HCT116 (cell line): ENCODE measurements at places on chromosomes 3 and 15.
A peak's percentile ranks its signal among the peaks of the same experiment; 100 is the strongest.

DNA sequence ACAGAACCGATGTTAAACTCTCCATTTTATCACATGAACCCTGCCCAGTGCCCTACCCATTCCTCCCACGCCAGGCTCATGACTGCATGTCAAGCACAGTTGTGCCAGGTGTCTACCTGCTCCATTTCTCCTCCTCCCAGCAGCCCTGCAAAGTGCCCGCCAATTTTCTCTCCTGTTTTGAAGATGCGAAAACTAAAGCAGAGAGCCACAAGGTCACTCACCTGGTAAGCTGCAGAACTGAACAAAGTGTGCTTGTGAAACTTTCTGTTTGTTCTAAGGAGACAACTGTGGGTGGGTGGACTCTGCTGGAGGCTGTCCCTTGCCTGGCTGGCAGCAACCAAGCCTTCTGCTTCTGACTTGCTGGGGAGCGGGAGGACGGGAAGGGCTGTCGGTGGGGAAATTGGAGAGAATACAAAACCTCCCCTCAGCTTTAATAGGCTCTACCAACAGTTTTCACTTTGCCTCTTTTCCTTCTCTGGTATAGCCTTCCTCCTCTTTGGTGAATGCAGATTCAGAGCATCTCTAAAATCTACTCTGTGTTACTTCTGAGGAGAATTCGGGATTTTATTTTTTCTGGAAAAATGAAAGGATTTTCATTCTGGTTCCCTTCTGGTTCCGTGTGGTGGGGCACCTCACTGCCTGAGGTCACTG, 23.0 kb downstream of the LIMD1 start:
- no peak for DNase-seq

DNA sequence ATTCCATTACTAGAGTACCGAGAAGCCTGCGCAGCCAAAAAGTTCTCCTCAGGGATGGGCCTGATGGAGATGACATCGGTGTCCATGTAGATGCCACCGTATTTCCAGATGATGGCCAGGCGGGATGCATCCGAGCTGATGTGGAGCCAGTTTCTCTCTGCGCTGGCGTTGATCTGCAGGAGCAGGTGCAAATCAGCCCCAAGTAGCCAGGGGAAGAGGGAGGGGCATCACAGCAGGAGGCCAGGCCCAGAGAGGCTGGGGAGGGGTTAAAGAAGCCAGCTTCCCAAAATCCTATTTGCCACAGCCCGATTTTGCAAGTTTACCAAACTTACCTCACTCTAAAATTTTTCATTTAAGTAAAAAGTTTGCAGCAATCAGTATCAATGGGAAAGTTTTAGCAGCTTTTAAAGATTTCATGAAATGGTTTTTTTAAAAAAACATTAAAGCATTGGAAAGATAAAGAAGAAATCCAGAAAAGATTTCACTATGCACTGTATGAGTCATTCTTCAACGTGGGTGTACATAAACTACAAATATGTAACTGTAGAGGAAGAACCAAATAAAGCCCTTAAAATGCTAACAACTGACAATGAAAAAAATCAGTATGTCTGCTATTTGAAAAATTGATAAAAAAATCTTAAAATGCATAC, 7.4 kb downstream of the A4GNT start:
- DNase-seq: no peak

DNA sequence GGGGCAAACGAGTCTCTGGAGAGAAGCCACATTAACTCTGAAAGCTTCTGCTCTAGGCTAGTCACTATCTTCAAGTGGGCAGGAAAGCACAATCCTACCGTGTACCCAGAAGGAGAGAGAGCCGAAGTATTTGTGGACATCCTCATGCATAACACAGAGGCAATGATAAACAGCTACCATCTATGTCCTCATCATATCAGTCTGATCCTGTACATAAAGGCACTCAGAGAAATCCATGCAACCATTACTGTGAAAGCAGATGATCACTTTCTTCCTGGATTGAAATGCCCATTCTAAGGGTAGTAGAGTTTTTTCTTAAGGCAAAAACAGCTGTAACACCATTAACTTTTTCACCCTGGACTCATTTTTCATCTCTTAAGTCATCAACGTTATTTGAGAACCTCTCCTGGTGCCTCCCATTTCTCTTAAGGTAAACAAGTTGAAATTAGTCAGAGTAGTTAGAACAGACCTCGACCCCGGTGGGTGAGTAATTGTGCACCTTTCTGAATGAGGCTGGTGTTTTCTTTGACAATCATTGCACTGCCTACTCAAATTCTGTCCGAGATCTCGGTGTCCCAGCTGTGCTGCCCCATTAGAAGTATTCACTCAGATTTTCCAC, 327.4 kb downstream of the SHQ1 start:
- peak; percentile 16 for DNase-seq

DNA sequence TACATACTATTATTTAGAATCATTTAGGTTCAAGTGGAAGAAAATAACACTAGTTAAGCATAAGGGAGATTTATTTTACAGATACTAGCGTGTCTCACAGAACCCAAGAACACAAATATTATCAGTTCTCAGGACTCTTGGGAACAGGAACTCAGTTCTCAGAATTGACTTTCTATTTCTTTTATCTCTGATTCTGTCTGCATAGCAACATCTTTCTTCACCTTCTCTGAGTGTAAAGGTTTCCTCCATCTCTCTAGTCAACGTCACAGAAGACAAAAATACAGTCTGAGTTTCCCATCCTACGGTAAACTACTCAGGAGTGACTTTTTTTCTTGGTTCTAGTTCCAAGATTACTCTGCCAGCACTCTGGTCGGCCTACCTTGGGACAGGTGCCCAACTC, 220.0 kb downstream of the SV2B start:
- DNase-seq: no peak

- no peak for DNase-seq
Measured at GRCh38 chr15:80170596-80170995, 17.8 kb downstream of the FAH start.

GRCh38 chr3:176795891-176796290, 401.4 kb downstream of the TBL1XR1 start:
- DNase-seq: no peak

DNA sequence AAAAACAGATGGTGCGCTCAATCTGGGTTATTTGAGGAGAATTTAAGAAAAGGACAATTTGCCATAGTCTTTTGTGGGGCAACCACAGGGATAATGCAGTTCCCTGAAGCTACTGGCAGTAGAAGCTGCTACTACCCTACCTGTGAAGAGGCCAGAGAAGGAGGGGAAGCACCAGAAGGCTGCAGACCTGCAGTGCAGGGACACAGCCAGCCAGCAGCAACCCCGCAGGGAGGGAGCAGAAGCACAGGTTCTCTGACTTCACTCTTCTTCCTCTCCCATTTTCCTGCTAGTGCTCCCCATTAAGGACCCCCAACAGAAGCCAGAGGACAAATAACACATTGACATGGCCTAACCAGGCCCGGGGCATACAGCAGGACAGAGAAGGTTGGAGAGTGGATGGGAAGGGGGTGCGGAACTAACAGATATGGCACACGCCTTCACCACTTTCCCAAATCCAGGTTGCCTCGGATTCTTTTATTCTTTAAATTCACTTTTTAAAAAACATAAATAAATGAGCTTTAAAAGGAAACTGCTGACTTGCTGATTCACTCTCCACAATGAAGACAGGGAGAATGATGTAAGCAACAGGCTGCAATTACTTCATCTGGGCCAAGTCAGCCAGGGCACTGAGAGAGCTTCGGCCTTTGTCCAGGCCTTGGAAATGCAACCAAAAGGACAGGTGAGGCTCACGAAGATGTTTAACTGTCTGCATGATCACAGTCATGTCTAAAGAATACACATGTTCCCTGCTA, 30.1 kb downstream of the POPDC2 start:
- no peak for DNase-seq

- DNase-seq: no peak
Measured at GRCh38 chr15:60858511-60859070, 370.5 kb downstream of the RORA start.

- no peak for DNase-seq
Measured at GRCh38 chr3:33491721-33492120, 51.5 kb upstream of the UBP1 start.

GRCh38 chr3:30658328-30659052, 52.1 kb downstream of the TGFBR2 start:
- peak; percentile 13 for DNase-seq

GRCh38 chr3:115859002-115859807, 235.9 kb downstream of the GAP43 start:
- no peak for DNase-seq

GRCh38 chr3:130759692-130760338, 13.2 kb upstream of the PIK3R4 start:
- DNase-seq: peak; percentile 34
